SK-N-SH (cell line): ENCODE measurements at places on chromosomes 2 and 18.
A peak's percentile ranks its signal among the peaks of the same experiment; 100 is the strongest.

- no peak overlapping the region for H3K27ac ChIP-seq
- H3K36me3 ChIP-seq = peaks cover 46% of the 10 kb centered on the region
- H3K27me3 ChIP-seq = no peaks in the 10 kb centered on the region
- DNase-seq = no peak
- no peaks in the 10 kb centered on the region for H3K4me1 ChIP-seq
- no peak overlapping the region for H3K4me3 ChIP-seq
Observed at GRCh38 chr2:127874378-127875269, 11.1 kb downstream of the AMMECR1L start.

DNA sequence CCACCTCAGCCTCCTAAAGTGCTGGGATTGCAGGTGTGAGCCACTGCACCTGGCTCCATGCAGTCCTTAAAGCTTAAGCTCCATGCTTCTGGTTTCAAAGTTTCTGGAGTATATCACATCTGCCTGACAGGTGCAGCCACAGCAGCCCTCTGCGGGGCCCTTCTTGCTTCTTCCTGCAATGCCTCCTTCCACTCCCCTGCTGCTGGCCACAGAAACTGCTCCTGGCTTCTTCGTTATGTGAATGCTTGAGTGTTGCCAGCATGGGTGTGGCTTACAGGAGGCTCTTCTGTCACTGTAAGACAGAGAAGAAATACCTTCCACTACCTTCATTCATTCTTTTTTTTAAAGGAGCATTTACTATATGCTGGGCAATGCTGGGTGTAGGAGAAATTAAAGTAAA lies 10.1 kb upstream of the CCBE1 start:
- H3K36me3 ChIP-seq = no peaks in the 10 kb centered on the region
- H3K27me3 ChIP-seq = no peaks in the 10 kb centered on the region
- no peak overlapping the region for H3K4me3 ChIP-seq
- no peak overlapping the region for H3K27ac ChIP-seq
- no peaks in the 10 kb centered on the region for H3K4me1 ChIP-seq

- no peaks in the 10 kb centered on the region for H3K36me3 ChIP-seq
- H3K4me1 ChIP-seq = no peaks in the 10 kb centered on the region
- DNase-seq = no peak
- no peak overlapping the region for H3K27ac ChIP-seq
- H3K4me3 ChIP-seq = no peak overlapping the region
Observed at GRCh38 chr18:54020966-54021365, 203.5 kb downstream of the MBD2 start.

DNA sequence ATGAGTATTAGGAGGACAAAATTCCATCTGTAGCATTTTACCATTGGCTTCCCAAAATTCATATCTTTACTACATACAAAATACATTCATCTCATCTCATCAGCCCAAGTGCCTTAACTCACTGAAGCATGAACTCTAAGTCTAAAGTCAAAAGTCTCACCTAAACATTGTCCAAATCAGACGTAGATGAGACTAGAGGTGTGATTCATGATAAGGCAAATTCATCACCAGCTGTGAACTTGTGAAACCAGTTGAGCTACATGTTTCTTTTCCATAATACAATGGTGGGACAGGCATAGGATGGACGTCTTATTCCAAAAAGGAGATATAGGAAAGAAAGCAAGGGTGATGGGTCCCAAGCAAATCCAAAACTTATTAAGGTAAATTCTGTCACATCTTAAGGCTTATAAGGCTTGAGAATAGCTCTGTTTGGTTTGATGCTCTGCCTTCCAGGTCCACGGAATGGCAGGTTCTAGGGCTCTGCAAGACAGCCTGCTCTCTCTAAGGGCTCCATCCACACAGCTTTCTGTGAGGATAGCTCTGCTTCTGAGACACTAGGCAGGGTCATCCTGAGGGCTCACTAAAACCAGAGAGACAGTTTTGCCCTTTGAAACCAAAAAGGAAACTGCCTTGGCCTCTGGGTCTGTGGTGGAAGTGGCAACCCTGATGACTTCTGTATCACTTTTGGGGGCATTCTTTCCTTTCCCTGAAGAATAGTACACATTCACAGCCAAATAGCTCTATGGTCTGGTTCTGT lies 9.6 kb downstream of the IFIH1 start:
- no peaks in the 10 kb centered on the region for H3K36me3 ChIP-seq
- H3K4me3 ChIP-seq = no peak overlapping the region
- DNase-seq = no peak
- no peaks in the 10 kb centered on the region for H3K27me3 ChIP-seq
- no peak overlapping the region for H3K27ac ChIP-seq

DNA sequence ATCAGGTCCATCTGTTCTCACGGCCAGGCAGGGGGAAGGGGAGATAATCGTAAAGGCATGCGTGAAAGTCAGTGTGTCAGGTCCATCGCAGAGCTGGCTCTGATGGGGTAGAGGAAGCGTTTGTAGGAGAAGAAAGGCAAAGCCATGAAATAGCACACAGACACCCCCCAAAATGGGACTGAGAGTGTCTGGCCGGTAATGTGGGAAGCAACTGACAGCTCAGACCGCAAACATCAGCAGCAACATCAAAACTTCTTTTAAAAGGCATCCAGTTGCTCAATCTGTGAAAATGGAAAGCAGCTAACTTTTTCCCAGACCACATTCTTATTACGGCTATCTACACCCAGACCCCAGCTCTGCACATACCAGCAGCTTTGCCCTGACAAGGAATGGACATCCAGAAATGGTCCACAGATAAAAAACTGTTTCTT lies 232.6 kb downstream of the EN1 start:
- H3K36me3 ChIP-seq = no peaks in the 10 kb centered on the region
- no peak for DNase-seq
- H3K27ac ChIP-seq = no peak overlapping the region
- H3K4me3 ChIP-seq = no peak overlapping the region
- no peaks in the 10 kb centered on the region for H3K4me1 ChIP-seq

GRCh38 chr18:2538236-2538635 lies 33.1 kb downstream of the METTL4 start:
- peaks cover 22% of the 10 kb centered on the region; the same call in 1 of the 2 replicates for H3K4me1 ChIP-seq
- no peak for DNase-seq
- no peaks in the 10 kb centered on the region; the same call in 1 of the 2 replicates for H3K36me3 ChIP-seq
- no peaks in the 10 kb centered on the region for H3K27me3 ChIP-seq
- H3K27ac ChIP-seq = peak overlapping the region; percentile 52
- no peak overlapping the region for H3K4me3 ChIP-seq

DNA sequence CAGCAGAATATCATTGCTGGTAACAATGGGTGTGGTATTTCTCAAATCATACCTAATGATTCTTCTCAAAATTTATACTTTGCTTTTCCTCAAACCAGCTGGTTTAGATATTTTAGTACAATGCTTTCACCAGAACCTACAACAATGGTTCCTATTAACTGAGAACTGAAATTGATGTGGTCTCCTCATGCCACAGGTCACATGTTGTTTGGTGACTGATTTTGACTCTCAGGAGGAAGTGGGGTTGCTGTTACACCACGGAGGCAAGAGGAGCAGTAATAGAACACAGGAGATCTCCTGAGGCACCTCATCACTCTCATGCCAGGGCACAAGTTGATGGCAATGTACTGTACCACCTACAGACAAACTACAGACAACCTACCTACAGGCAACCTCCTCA lies 3.0 kb upstream of the CEP68 start:
- no peak overlapping the region for H3K27ac ChIP-seq
- no peak overlapping the region for H3K4me3 ChIP-seq
- H3K36me3 ChIP-seq = no peaks in the 10 kb centered on the region
- H3K4me1 ChIP-seq = no peaks in the 10 kb centered on the region
- no peaks in the 10 kb centered on the region for H3K27me3 ChIP-seq
